Testis (tissue), 5 donors: ENCODE measurements at places on chromosomes 16 and 17. TPM values are rescaled to one million over a fixed set of nuclear protein-coding genes. Genes with fewer than 3 reads are reported as not detected.

DNA sequence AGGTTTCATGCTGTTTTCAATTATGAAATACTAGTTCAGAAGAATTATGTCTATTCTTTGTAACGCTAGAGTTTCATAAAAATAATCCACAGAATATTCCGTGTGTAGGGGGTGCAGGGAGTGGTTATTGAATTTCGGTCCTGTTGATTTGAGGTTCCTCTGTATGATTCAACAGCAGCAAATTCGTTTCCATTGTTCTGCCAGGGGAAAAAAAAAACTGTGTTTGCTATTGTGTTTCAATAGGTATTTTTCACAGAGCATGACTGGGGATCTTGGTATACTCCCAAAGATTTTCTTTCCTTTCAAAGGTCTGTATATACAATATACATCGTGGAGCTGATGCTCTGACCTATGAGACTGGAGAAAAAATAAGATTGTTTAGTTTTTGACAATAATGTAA is 15.8 kb downstream of the SHISA9 start:
- H3K27ac ChIP-seq: no peak overlapping the region
- DNase-seq: no peak
- H3K27me3 ChIP-seq: no peaks in the 10 kb centered on the region
- no peaks in the 10 kb centered on the region for H3K36me3 ChIP-seq

- H3K36me3 ChIP-seq: no peaks in the 10 kb centered on the region
- H3K4me1 ChIP-seq: peaks cover 3% of the 10 kb centered on the region
- no peak for DNase-seq
- H3K27me3 ChIP-seq: no peaks in the 10 kb centered on the region
These were observed 12.1 kb downstream of the CD300A start for GRCh38 chr17:74478420-74479100.

DNA sequence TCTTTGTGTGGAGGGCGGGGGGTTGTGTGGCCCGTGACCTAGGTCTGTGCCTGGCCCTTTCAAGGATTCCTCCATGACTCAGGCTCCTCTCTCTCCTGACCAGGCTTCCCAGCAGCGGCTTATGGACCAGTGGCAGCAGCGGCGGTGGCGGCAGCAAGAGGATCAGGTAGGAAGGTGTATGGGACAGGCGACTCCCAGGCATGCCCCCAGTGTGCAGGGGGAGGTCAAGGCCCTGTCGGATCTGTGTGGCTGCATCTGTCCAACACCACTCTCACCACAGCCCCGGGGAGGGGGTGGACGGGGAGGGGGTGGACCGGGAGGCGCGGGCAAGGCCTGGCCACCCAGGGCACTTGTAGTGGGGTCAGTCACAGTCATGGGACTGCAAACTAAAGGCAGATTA is 93.1 kb downstream of the CCDC182 start:
- H3K4me1 ChIP-seq: no peaks in the 10 kb centered on the region
- no peak overlapping the region for H3K27ac ChIP-seq
- H3K27me3 ChIP-seq: no peaks in the 10 kb centered on the region
- no peaks in the 10 kb centered on the region for H3K36me3 ChIP-seq
- no peak overlapping the region for H3K4me3 ChIP-seq
- DNase-seq: no peak

Gene TEX14
- 27.7 TPM for total RNA-seq

GRCh38 chr17:66809408-66809807 is 25.5 kb upstream of the CACNG5 start:
- no peaks in the 10 kb centered on the region for H3K4me1 ChIP-seq
- H3K36me3 ChIP-seq: no peaks in the 10 kb centered on the region
- no peak overlapping the region for H3K4me3 ChIP-seq
- no peak overlapping the region for H3K27ac ChIP-seq
- H3K27me3 ChIP-seq: no peaks in the 10 kb centered on the region
